ENCODE measurements at places on chromosomes 1 and 21.
A peak's percentile ranks its signal among the peaks of the same experiment; 100 is the strongest.

GRCh38 chr1:166920561-166921475, 44.8 kb upstream of the TADA1 start:
- no peak for DNase-seq

- no peak for DNase-seq
These were observed 50.7 kb upstream of the EDARADD start for GRCh38 chr1:236343246-236343870.

DNA sequence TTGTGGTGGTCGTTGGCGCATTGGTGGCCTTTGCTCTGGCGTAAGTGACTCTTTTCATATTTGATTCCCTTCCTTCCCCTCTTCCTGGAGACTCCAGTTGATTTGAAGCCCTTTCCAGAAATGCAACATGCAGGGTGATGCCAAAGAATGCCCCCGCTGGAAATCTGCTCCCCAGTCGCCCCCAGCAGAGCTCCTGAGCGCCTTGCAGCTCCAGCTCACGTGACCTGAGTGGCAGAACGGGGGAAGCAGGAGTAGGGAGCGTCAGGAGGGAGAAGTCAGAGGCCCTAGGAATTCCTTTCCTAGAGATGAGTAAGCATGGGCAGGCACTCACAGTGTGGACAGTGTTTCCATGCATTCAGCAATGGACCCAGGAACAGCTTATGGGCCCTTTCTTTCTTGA, 255.9 kb downstream of the CACNA1E start:
- DNase-seq = no peak

GRCh38 chr1:64595871-64596515, 126.1 kb downstream of the CACHD1 start:
- no peak for DNase-seq

- DNase-seq = no peak
These were observed 37.2 kb downstream of the CAMSAP2 start for GRCh38 chr1:200775850-200776249.

- no peak for DNase-seq
These were observed 67.0 kb downstream of the KIF26B start for GRCh38 chr1:245221805-245222204.

DNA sequence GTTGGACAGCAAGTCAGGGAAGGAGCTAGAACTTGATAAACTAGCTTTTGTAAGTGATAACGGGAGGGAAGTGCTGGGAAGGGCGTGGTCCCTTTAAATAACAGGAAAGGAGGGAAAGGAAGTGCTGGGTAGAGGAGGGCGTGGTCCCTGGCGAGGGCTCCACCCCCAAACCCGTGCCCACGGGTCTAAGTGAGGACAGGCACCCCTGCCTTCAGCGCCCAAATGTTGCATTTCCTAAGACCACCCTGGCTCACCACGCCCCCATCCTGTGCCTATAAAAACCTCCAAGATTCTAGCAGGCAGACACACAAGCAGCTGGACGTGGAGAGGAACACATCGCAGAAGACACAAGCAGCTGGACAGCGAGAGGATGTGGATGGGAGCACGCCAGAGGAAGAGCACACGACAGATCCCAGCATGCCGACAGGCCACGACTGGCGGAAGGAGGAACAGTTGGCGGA, 58.5 kb downstream of the PALMD start:
- no peak for DNase-seq

GRCh38 chr1:53532912-53533311, 73.7 kb downstream of the DMRTB1 start:
- DNase-seq = no peak

GRCh38 chr1:14440731-14441130, 157.8 kb upstream of the KAZN start:
- no peak for DNase-seq

DNA sequence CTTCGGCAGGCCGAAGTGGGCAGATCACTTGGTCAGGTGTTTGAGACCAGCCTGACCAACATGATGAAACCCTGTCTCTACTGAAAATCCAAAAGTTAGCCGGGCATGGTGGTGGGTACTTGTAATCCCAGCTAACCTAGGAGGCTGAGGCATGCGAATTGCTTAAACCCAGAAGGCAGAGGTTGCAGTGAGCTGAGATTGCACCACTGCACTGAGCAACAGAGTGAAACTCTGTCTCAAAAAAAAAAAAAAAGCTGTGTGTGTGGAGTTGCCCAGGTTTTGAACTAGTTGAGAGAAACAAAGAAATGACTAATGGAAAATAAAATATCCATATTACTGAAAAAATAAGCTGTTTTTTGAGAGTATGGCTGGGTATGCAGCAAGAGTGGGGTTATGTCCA, 100.2 kb downstream of the GTF2B start:
- DNase-seq = no peak

DNA sequence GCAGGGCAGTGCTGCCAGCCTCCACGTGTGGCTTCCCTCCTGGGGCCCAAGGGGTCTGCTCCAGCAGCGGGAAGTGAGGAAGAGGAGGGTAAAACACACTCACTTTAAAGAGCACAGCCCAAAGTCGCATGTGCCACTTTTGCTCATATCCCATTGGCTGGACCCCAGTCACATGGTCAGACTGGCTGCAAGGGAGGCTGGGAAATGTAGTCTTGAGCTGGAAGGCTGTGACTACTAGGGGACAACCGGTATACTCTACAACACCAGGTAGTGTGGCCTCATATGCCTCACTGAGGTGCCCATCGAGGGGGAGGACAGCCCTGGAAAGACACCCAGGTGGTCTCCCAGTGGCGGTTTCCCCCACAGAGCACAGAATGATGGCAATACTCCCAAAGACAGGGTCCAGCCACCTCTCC, 45.2 kb downstream of the CAMK2N1 start:
- DNase-seq = no peak

- no peak for DNase-seq
These were observed 5.9 kb downstream of the IQGAP3 start for GRCh38 chr1:156566436-156566835.

DNA sequence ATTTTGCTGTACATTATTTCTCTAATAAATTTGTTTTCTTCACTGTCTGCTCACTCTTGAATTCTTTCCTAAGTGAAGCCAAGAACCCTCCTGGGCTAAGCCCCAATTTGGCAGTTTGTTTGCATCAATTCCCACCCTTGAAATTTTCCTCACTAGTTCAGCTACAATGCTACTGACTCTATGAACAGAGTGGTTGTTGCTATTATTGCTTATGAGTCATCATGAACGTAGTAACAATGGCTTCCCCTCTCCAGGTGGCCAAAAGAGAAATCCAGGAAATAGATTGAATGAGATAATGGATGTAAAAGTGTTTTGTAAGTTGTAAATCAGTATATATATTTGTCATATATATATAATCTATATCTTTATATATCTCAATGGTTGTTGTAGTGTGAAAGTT, 193.0 kb downstream of the URB2 start:
- no peak for DNase-seq

DNA sequence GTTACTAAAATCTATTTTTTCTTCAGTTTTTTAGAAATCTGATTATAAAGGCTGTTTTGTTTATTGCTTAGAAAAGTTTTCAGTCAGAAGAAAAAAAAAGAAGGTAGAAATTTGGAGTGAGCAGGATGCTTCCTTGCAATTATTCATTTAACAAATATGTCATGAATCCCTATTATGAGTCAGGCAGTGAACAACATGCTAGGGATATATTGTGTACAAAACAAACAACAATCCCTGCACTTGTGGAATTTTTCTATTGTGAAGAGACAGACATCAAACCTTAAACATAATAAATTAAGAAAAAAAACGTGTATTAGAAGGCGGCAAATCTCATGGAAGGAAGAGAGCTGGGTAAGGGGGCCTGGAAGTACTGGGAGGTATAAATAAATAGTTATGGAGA, 664.1 kb upstream of the CAMK1G start:
- DNase-seq = peak; percentile 53

GRCh38 chr1:27405074-27405473, 12.7 kb downstream of the GPR3 start:
- DNase-seq = no peak

- no peak for DNase-seq
These were observed 75.1 kb downstream of the ARHGEF10L start for GRCh38 chr1:17614586-17614985.

DNA sequence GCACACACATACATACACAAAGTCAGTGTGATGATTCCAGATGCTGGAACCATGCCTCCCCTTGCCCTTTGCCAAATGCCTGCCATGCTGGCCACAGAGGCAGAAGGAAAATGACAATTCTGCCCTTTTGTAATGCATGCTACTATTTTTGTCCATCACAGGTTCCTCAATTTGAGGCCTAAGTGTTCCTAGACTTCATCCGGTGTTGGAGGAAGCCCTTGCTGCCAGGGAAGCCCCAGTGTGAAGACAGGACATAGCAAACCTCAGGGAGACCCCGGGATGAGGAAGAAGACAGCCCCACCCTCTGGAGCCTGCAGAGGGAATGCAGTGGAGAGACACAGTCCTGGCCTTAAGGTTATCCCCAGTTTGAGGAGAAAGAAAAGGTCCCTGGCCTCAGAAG, 14.4 kb downstream of the PRR9 start:
- DNase-seq = no peak

GRCh38 chr1:231639819-231640218, 13.2 kb downstream of the DISC1 start:
- DNase-seq = no peak

DNA sequence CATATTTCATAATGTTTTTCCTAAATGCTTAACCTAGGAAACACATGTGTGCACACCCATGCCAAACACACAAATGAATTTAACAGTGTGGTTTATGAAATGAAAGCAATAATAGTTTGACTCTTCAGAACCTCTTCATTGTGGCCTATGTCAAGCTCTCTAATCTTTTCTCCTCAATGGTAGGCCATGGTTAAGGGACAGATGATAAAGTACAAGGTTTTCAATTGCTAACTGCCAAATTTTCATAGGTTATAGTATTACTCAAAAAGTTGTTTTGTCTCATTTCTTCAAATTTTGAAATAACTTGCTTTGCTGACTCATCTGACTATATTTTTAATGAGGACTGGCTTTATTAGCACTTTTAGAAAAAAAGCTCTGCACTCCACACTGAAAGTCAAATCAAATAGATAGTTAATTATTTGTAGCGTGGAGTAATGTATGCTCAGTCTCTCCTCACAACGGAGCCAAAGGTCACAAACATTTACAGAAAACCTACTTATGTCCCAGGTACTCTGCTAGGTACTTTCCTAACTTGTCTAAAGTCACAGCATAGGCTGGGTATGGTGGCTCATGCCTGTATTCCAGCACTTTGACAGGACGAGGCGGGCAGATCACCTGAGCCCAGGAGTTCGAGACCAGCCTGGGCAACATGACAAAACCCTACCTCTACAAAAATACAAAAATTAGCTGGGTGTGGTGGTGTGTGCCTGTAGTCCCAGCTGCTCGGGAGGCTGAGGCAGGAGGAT, 3.0 kb upstream of the ADCY10 start:
- DNase-seq = no peak

- DNase-seq = no peak
These were observed 26.4 kb upstream of the SUMO3 start for GRCh38 chr21:44844256-44844655.

- no peak for DNase-seq
These were observed 41.0 kb upstream of the RASAL2 start for GRCh38 chr1:178052650-178053461.

- no peak for DNase-seq
These were observed 11.9 kb downstream of the SLC41A1 start for GRCh38 chr1:205800981-205801703.

- peak; percentile 81 for DNase-seq
These were observed 11.8 kb upstream of the RAB3B start for GRCh38 chr1:52002038-52002917.

DNA sequence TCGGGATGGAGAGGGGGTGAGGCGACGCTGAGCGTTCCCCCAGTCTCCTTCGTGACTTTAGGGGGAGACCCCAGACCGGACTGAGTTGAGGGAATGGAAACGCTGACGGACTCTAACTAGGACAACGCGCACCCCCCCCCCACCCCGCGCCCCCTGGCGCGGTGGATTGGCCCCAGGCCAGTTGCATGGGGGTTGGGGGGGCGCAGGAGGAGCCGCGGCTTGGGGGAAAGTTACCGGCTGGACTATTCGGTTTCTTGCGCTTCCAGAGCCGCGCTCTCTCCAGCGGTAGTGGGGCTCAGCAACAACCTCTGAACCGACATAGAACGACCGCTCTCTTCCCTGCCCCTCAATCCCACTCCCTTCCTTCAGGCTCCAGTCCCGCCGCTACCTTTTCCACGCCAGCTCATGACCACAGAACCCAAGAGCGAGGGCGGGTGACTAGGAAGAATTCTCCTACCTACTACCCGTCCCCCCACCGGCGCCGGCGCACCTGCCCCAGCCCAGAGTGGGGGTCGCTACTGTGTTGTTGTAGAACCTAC, 694 bp downstream of the ZBTB7B start:
- DNase-seq = no peak

DNA sequence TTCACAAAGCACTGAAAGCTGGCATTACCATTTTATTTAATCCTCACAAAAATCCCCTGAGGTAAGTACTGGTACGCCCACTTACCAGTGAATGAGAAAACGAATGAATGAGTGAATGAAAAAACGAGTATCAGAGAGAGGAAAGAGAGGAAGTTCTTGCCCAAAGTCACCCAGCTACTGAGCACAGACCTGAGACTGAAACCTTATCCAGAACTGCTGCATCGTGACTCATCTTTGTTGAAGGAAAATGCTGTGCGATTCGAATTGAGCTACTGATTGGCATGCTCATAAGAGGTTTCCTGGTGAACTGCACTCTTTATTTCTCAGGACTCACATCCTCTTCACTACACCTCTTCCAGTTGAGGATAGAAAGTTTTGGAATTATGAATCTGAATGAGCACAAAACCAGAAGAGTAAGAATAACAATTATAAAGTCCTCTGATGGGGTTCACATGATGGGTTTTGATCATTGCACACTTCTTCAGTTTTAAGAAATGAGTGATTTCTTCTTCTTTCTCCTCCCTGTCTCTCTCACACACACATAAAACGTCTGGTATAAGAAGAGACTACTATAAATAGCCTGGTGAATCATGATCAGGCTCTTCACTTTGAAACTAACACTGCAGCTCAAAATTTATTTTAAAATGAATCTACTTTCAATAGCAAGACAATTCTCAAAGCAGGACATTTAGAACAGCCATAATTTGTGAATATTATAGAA, 32.1 kb downstream of the IL12RB2 start:
- DNase-seq = peak; percentile 19

DNA sequence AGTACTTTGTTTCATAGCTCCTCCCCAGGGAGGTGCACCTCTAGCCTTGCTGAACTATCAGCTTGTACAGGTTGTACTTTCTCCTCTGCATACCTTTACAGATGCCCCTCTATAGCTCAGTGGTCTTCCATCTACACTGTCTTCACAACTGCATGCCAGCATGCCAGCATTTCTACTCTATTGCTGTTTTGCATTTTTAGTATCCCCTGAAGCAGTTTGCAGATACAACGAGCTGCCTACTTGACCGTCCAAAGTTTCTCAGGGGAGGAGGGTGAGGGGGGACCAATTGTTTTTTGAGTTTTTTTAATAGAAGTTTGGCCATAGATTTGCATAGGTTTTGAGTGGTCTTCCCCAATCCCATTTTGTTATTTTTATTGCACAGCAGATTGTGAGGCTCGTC, 27.6 kb upstream of the CTH start:
- no peak for DNase-seq
